ENCODE measurements at places on chromosomes 7 and 10.

DNA sequence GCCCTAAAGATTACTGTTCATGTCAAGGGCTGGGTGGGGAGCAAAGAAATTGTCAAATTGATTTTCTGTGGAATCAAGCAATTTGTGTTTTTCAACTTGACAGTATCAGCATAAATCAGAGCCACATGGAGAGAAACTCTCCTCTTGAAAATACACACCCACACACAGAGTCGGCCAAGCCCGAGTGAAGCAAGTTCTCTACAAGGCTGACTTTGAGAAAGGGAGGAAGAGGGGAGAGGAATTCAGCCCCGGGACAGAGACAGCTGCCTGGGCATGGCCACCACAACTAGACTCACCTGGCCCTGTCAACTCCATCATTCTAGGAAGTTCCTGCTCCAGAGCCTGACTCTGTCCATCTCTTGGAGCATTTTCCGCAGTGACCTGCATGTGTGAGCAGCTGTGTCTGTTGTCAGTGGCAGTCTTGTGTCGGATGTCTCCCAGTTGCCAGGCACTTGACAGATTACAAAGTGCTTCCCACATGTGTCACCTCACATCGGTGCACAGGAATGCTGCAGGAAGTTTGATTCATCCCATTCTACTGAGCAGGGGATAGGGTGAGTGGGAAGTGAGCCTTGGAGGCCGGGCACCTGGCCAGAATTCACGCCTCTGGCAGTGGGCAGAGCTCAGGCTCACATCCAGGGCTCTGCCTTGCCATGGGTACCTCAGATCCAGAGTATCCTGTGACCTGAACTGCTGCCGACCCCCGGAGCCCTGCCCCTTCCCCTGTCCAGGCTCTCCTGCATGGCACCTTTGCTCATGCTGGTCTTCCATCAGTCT is 37.9 kb downstream of the ADAM12 start:
- DNase-seq = no peak

- no peak for DNase-seq
Observed at GRCh38 chr7:130473289-130473688, 18.6 kb upstream of the MEST start.

GRCh38 chr10:64115908-64116643 is 594.9 kb downstream of the REEP3 start:
- no peak for DNase-seq

- no peak for DNase-seq
Observed at GRCh38 chr10:128727114-128727513, 600.9 kb upstream of the MKI67 start.

GRCh38 chr10:43256531-43257346 is 10.1 kb downstream of the RASGEF1A start:
- DNase-seq = no peak

DNA sequence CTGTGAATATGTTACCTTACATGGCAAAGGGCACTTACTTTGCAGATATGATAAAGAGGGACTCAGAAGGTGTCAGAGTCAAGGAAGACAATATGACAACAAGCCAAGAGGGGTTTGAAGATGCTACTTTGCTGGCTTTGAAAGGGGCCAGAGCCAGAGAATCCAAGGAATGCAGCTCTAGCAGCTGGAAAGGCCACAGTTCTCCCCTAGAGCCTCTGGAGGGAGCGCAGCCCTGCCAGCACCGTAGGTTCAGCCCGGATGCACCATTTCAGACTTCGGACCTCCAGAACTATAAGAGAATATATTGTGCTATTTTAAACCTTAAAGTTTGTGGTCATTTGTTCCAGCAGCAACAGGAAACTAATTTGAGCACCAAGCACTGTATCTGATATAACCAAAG is 32.9 kb upstream of the WDR11 start:
- DNase-seq = no peak

DNA sequence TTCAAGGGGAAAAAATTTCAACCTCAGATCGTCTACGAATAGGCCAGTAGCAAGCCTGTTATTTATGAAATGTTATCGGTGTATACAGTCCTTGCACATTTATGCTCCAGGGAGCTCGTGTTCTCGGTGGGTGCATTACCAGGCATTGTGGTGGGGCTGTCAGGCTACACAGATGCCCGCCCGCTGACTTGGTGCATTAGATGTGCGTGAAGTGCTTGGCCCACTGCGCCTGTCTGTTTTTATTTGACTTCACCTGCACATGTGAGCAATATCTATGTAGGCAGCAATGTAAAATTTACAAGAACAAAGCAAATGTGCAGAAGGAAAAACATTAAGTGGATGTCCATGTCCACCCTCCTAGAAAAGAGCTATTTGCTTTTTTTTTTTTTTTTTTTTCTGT is 2.8 kb downstream of the FOXK1 start:
- no peak for DNase-seq

- no peak for DNase-seq
Observed at GRCh38 chr10:43361547-43362190, 9.8 kb upstream of the FXYD4 start.

All from CD4-positive, alpha-beta T cell treated with Interferon alpha-2 for 1 hour (primary cell).